ENCODE measurements at places on chromosomes 12 and 14. TPM values are rescaled to one million over a fixed set of nuclear protein-coding genes. Genes with fewer than 3 reads are reported as not detected.

GRCh38 chr12:89899651-89900050 is 191.0 kb upstream of the ATP2B1 start:
- peaks cover 12% of the 10 kb centered on the region for H3K4me1 ChIP-seq
- no peak for DNase-seq
- H3K27me3 ChIP-seq = no peaks in the 10 kb centered on the region
- no peak overlapping the region for H3K27ac ChIP-seq
- no peak overlapping the region for H3K4me3 ChIP-seq
- no peaks in the 10 kb centered on the region for H3K36me3 ChIP-seq

DNA sequence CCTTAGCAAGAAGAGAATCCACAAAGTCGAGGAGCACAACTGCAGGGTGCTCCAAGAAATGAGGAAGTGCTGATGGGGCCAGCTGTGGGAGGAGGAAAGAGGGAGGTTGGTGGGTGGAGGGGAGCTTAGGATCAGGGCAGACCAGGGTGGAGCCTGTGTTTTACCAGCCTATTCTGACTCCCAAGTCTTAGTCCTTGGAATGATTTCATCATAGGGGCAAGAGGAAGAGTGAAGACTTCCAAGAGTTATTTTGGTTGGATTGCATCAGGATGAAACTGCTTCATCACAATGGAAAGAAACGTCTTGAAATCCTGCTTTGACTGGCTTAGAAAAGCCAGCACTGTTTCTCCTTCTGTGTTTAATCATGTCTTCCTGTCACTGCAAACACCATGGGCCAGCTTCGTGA is 194.0 kb downstream of the DPF3 start:
- peak; percentile 18 for DNase-seq
- H3K27ac ChIP-seq = no peak overlapping the region
- peaks cover 11% of the 10 kb centered on the region for H3K4me1 ChIP-seq
- H3K4me3 ChIP-seq = no peak overlapping the region
- H3K36me3 ChIP-seq = no peaks in the 10 kb centered on the region
- H3K27me3 ChIP-seq = no peaks in the 10 kb centered on the region

DNA sequence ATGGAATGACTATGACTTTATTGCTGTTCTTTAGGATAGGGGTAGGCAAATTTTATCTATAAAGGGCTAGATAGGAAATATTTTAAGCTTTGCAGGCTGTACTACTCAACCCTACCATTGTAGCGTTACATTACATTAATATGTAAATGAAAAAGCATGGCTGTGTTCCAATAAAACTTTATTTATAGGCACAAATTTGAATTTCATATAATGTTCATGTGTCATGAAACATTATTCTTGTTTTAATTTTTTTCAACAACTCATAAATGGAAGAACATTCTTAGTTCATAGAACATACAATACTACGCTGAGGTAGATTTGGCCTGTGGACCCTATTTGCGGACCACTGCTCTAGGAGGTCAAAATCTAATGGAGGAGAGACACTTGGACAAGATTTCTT is 133.7 kb downstream of the SOX5 start:
- DNase-seq = no peak
- H3K4me3 ChIP-seq = no peak overlapping the region
- no peak overlapping the region for H3K27ac ChIP-seq
- H3K27me3 ChIP-seq = no peaks in the 10 kb centered on the region
- H3K36me3 ChIP-seq = no peaks in the 10 kb centered on the region

DNA sequence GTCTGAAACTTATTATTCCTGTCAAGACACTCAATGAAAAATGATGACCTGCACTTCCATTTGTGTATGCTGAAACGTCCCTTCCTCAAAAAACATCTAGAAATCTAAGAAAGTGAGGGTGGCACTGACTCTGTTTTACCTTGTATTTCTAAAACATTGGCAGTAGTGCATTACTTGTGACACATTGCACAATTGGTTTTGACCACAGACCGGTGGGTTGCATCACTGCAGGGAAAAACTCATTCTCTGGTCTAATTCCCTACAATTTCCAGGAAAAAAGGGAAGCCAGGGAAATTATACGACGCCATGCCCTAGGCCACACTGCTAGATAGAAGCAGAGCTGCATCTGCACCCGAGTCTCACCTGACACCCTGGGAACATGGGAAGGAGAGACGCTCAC is 156.7 kb downstream of the NTF3 start:
- no peaks in the 10 kb centered on the region for H3K36me3 ChIP-seq
- H3K27me3 ChIP-seq = no peaks in the 10 kb centered on the region
- no peaks in the 10 kb centered on the region for H3K4me1 ChIP-seq

- H3K27me3 ChIP-seq = peaks cover 18% of the 10 kb centered on the region
- H3K27ac ChIP-seq = no peak overlapping the region
- DNase-seq = no peak
These were observed 118.7 kb upstream of the TMCC3 start for GRCh38 chr12:94769047-94769420.

CLEC4E gene
- not detected for total RNA-seq

GRCh38 chr12:64595863-64596793 is 14.2 kb upstream of the RASSF3 start:
- H3K4me1 ChIP-seq = peaks cover 36% of the 10 kb centered on the region
- no peaks in the 10 kb centered on the region for H3K36me3 ChIP-seq
- no peak overlapping the region for H3K4me3 ChIP-seq
- DNase-seq = no peak

DNA sequence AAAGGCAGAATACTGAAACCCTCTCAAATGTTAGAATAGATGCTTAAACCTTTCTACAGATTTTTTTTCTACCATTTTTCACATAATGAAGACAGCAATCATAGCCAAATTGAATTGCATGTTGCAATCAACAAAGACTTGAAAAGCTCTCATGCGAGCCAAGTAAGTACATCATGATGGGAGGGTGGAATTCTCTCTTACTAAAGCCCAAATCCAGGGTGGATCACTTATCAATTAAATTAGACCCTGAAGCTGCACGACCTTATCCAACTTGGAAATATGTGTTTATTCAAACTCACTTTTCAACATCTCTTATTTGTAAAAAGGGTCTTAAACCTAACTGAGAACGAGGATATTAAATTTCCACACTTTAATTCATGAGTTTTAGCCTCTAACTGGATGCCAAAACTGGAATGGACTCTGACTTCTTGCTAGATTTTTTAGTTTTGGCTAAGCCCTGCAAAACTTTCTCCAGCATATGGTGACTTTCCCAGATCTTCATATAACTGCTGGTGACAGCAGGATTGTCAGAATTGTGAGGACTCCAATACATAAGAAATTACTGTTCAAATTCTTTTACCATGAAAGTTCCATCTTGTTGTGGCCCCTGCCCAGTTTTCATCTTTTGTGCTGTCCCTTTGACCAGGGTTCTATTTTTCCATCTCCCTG is 53.6 kb downstream of the HECTD4 start:
- peaks cover 10% of the 10 kb centered on the region for H3K4me1 ChIP-seq
- DNase-seq = no peak
- H3K27me3 ChIP-seq = no peaks in the 10 kb centered on the region
- no peak overlapping the region for H3K27ac ChIP-seq
- H3K36me3 ChIP-seq = no peaks in the 10 kb centered on the region

DNA sequence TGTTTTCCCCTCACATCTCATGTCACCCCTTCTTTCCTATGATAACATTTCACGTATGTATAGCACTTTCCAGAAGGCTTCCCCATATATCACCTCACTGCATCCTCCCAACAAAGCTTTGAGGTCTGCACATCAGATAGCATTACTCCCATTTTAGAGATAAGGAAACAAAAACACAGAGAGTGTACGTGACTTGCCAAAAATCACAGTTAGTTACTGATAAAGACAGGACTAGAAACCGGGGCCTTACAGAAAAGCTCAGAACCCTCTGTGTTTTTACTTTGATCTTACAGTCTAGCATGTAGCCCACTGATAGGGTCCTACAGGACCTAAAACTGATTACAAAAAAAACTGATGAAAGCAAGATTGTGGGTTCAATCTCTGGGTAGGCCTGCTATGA is 202.9 kb upstream of the CDKN3 start:
- H3K27ac ChIP-seq = no peak overlapping the region
- no peak overlapping the region for H3K4me3 ChIP-seq
- H3K27me3 ChIP-seq = no peaks in the 10 kb centered on the region
- H3K4me1 ChIP-seq = no peaks in the 10 kb centered on the region

AVPR1A gene
- total RNA-seq = not detected

DNA sequence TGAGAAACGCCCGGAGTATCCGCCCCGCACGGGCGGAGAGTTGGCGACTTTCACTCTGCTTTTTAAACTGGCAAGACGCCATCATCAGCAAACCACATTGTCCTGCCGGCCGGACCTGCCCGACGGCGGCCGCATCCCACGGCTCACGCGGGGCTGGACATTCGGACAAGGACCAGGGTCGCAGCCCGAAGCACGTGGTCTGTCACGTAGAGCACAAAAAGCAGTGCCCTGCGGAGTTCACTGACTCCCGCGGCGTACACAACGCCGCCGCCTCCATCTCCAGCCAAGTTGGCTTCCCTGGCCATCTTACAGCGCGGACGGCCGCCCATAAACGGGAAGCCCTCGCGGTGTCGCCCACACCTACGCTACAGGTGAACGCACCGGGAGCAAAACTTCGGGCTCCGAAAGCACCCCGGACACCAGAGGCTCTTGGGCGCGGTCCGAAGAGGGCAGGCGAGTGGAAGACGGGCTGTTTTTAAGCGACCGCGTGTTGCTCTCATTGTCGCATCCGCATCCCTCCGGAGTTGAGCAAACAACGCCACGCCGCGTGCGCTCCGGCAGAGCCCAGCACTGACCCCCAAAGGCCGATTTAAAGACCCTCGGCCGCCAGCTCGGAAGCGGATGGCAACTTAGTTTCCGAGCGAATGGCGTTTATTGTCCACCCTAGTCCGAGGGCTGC is 966 bp downstream of the SINHCAF start:
- peak overlapping the region; percentile 99 for H3K27ac ChIP-seq
- peaks cover 27% of the 10 kb centered on the region for H3K36me3 ChIP-seq
- peaks cover 35% of the 10 kb centered on the region for H3K4me1 ChIP-seq
- peak overlapping the region; percentile 100 for H3K4me3 ChIP-seq

INSM2 gene
- total RNA-seq = not detected

POTEG gene
- total RNA-seq = not detected

- no peak overlapping the region for H3K4me3 ChIP-seq
- H3K27ac ChIP-seq = no peak overlapping the region
- H3K36me3 ChIP-seq = no peaks in the 10 kb centered on the region
- H3K27me3 ChIP-seq = peaks cover 2% of the 10 kb centered on the region
- DNase-seq = no peak
These were observed 6.3 kb downstream of the PPFIBP1 start for GRCh38 chr12:27530157-27530922.

DNA sequence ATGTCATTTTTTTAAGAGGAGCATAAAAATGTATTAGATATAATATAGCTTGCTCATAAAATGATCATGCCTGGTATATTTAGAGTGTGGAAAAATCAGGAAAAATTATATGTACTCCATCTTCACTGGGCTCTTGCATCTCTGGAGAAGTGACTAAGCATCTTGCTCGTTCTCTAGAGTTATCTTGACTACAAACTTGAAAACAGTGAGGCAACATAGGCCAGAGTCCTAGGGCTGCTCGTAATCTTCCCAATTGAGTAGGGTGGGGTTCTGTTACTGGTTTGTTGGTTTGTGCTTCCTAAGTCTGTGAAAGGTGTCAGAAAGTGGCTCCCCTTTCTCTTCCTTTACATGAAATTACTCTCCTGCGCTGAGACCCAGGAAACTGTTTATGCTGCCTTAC is 46.2 kb downstream of the AACS start:
- no peaks in the 10 kb centered on the region for H3K27me3 ChIP-seq
- H3K27ac ChIP-seq = no peak overlapping the region
- no peak overlapping the region for H3K4me3 ChIP-seq

DNA sequence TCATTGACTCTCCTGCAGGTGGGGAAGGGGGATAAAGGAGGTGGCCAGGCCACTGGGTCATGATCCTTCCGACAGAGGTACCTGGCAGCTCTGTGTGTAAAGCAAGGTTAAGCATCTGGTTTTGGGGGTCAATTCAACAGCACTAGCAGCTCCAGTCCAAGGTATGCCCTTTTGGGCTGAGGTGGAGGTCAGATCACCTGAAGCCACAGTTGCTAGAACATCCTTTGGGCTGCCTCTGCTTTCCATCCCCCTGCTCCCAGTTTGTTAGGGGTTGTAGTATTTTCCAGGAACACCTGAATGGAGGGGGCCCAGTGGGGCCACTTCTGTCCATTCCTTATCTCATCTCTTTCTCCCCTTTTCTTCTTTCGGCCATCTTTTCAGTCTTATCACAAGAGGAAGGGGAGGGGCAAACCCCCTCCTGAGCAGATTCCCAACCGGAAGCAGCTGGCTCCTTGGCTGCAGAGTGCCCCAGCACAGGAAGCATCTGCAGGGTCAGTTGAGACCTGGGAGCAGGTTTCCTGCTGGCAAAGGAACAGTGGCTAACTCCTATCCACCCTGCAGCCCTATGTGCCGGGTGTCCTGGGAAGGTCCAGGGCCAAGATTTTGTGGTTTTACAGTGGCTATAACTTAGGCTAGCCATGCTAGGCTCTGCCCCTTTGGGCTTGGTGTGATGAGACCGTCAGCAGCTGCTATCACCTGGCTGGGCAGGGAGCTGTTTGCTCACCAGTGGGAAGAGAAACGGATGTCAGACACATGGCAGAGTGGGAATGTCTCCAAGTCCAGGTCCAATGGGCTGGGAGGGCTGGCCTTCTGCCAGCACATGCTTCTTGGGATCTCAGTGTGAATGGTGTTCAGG is 40.2 kb downstream of the SH2B3 start:
- H3K4me1 ChIP-seq = peaks cover 82% of the 10 kb centered on the region
- H3K27ac ChIP-seq = peak overlapping the region; percentile 24
- no peak overlapping the region for H3K4me3 ChIP-seq

DNA sequence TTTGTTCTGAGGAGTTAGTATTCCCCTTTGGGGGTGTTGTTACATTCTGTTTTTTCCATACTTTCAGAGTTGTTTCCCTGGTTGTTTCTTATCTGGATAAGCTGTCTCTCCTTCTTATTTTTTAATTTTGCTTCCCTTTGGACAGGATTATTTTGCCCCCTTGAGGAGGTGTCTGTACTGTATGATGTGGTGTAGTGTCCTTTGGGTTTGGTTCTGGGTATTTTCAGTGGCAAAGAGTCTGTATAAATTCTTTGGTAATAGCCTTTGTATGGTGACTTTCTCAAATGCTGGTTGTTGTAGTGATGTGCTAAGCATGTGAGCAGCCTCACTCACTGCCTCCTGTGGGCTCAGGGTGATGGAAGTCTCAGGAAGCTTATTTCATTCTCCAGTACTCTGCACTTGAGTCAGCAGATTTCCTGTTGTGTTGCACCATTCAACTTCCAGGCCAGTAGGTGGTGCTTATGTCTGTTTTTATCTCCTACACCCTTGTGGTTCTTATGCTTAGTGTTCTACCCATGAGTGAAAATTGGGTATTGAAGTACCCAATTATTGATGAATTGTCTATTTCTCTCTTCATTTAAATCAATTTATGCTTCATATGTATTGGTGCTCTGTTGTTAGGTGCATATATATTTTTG is 103.3 kb upstream of the PMCH start:
- no peaks in the 10 kb centered on the region for H3K4me1 ChIP-seq
- no peak overlapping the region for H3K27ac ChIP-seq

- no peak for DNase-seq
- H3K27ac ChIP-seq = no peak overlapping the region
- peaks cover 4% of the 10 kb centered on the region for H3K27me3 ChIP-seq
- no peaks in the 10 kb centered on the region for H3K36me3 ChIP-seq
- H3K4me3 ChIP-seq = no peak overlapping the region
- H3K4me1 ChIP-seq = peaks cover 3% of the 10 kb centered on the region
These were observed 54.4 kb downstream of the SRGAP1 start for GRCh38 chr12:63898764-63899337.

LPAR5 gene
- total RNA-seq = 4.8 TPM
